ENCODE measurements at places on chromosomes 16 and 17. TPM values are rescaled to one million over a fixed set of nuclear protein-coding genes. Genes with fewer than 3 reads are reported as not detected.

GRCh38 chr17:29709866-29710519 lies 87.3 kb upstream of the CORO6 start:
- no peak for DNase-seq

GRCh38 chr16:27579087-27579980 lies 29.4 kb downstream of the KATNIP start:
- DNase-seq, result no peak

DNA sequence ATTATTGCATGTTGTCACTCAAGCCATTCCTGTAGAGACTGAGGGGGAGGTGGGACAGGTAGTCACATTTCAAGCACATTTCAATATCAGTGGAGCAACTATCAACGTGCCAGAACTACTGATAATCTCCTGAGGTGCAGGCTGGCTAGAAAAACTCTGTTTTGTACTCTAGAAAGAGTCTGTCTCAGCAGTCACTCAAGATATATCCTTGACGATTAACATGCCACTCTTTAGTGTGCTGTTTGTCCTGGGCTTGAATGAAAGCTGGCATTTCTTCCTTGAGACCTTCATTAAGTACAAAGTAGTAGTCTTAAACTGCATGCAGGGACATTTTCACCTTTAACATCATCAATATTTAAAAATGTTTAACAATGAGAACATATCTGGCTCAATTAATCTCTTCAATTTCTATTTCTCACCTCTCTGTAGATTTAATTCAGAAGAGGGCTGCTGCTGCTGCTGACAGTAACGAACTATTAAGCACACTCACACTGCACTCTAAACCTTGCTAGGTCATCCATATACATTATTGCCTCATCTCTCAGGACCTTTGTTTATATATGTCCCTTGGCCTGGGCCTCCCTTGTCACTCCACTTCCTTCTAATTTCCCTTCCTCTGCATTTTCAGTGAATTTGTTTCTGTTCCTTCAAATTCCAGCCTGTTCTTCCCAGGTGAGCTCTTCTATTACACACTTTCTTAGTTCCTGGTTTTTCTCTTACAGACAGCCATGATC lies 412.0 kb downstream of the HAPSTR1 start:
- DNase-seq, result no peak

DNA sequence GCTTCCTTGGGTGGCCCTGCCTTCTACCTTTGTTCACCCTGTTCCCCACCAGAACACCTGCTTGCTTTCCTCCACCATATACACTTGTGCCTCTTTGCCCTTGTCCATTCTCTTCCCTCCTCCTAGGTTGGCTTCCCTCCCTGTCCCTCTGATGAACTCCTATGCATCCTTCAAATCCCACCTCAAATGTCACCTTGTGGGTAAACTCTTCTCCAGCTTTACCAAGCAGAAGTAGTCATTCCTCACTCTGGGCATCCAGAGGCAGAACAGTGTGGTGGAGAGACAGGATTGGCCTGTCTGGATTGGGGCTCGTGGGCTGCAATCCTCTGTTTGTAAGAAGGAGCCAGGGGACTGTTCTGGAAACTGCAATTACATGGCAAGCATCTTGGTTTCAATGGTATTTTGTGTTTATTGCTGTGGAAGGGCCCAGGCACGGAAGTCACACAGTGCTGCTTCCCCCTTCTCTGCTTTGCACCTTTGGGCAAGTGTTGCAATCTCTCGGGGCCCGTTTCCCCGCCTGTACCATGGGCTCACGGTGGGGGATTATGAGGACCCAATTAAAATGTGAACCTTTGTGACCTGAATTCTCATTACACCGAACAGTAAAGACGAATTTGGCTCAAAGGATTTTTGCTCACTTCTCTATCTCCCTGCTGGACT lies 21.9 kb upstream of the NXPH3 start:
- DNase-seq, result no peak

- no peak for DNase-seq
Measured at GRCh38 chr16:5333991-5334390, 236.4 kb upstream of the EEF2KMT start.

DNA sequence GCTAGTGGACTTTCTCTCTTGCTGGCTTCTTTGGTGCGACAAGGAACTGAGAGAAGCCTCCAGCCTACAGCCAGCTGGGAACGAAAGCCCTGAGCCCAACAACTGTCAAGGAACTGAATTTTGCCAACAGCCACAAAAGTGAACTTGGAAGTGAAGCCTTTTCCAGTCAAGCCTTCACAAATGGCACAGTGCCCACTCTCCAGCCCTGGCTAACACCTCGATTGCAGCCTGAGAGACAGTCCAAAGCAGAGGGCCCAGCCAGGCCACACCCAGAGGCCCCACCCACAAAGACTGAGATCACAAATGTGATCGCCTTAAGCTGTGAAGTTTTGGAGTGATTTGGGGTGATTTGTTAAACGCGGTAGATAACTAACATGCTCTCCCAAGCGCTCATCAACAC lies 244.6 kb upstream of the SDK2 start:
- no peak for DNase-seq

- DNase-seq, result no peak
Measured at GRCh38 chr17:43661699-43662412, at the start of gene MEOX1. Gene MEOX1 (minus strand): TSS chr17:43661922. CDS start chr17:43661534, 388 bp downstream.

DNA sequence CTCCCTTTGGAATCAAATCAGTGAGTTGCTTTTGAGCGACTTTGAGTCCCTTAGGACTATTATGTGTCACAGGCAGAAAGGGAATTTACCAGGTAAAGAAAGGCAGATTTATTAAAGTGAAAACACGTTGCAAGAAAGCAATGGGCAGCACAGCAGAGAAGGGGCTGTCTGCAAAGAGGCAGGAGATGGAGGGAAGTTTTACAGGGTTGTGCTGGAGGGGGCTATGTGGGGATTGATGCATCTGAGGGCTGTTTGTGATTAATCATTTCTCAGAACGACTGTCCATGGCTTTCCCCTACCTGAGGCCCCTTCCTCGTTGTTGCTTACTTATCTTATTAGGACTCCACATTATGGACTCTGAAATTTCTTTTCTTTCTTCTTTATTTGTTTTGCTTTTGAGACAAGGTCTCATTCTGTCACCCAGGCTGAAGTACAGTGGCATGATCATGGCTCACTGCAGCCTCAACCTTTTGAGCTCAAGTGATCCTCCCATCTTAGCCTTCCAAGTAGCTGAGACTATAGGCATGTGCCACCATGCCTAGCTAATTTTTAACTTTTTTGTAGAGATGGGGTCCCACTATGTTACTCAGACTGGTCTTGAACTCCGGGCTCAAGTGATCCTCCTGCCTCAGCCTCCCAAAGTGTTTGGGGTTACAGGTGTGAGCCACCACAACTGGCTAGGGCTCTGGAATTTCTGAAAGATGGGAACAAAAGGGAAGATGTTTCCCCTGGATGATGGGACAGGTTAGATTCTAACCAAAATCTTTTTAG lies 5.5 kb downstream of the WWP2 start:
- no peak for DNase-seq

DNA sequence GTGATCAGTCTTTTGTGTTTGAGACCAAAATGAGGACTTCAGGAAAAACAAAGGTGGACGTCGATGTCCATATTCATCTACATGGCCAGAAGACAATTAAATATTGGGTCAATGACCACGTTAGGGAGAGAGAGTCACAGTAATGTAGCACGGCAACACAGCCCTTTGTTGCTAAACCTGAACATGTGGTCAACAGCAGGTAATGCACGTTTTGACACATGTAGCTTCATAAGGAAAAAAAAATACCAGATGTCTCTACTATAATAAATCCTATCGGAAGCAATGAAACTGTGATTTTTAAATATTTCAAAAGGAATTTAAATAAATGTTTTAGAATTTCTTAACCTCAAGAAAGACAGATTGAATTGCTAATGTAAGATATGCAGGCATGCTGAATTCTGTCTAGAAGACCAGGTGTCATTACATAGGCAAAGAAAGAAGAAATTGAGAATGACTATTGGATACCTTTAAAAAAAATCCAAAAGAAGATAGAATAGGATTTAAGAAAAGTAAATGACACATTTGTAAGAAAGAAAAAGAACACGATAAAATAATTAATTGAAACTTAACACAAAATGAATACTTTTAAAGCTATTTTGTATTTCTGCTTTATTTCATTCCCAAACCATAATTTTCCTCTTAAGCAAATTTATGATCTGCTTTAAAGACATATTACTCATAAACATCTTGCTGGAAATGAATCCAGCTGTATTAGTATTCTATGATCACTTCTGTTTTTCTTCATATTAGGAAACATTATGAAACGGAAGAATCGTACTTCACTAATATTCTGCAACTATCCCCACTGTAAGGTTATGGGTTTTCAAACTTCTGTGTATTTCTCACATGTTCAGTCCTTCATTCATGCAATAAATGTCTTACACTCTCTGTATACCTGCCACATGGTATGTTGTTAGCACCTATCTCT lies 30.1 kb downstream of the ABCA8 start:
- DNase-seq, result no peak

DNA sequence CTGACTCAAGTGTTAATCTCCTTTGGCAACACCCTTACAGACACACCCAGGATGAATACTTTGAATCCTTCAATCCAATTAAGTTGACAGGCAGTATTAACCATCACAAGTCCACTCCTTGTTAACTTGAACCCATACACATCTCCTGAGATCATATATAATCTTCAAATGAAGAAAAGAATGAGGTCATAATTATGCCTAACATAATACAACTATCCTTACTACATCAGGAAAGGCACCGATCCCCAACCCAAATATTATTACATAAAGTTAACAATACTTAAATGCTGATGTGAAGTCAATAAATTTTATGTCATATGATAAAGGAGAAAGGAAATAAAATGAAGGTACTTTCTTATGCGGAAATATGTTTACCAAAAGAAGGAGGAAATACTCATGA lies 649.9 kb downstream of the KCNJ2 start:
- DNase-seq, result no peak

DNA sequence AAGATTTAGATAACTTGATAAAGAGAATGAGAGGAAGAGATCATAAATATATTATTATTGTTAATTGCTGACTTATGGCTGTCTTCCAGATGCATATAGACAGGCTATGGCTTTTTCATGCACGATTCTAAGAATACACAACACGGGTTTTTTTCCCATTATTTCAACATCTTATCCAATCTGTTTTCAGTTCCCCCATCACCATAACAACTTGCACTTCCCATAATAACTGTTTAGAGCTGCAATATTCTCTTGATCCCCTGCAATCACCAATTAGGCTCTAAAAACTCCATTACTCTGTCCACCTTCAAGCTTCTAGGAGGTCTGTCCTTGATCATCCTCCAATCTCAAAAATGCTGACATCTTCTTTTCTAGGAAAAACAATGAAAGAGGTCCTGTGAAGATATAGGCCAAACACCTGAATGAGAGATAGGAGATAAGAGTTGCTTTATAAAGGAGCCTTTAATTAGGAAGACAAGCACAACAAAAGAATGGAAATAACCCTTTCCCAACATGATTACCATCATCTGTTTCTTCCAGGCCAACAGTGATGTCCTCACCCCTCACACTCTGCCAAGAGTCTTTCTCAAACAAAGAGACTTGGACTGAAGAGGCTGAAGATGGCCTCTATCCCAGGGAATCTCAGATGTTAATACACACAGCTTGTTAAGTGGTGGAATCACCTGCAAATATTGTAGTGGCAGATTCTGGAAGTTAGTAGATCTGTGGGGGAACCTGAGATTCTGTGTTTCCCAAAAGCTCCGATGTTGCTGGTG lies 32.2 kb upstream of the CCL2 start:
- DNase-seq, result no peak

GRCh38 chr16:20904507-20905081 lies 4.0 kb downstream of the LYRM1 start:
- no peak for DNase-seq

DNA sequence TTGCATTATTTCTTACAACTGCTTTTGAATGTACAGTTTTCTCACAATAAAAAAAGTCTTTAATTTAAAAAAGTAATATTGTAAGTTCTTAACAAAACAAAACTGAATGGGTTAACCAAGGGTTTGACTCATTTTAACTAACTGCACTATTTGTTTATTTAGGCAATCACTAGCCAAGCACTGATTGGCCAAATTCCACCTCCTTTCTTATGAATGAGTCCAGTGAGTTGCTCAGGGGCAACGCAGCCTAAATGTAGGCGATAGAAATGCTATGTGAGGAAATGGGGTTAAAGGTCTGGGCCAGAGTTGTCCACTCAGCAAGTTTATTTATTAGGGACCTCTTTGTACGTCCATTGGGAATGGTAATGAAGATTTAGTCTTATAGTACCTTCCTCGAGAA lies 89.6 kb upstream of the MAF start:
- no peak for DNase-seq

GRCh38 chr16:18958621-18959029 lies 25.1 kb upstream of the TMC7 start:
- DNase-seq, result no peak

GRCh38 chr16:56388209-56388608 lies 37.1 kb downstream of the AMFR start:
- no peak for DNase-seq

DNA sequence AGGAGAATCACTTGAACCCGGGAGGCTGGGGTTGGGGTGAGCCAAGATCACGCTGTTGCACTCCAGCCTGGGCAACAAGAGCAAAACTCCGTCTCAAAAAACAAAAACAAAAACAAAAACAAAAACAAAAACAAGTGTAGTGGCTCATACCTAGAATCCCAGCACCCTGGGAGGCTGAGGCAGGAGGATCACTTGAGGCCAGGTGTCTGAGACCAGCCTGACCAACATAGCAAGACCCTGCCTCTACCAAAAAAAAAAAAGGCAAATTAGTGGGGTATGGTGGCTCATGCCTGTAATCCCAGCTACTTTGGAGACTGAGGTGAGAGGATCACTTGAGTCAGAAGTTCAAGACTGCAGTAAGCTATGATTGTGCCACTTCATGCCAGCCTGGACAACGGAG lies 26.4 kb upstream of the HAPSTR1 start:
- no peak for DNase-seq

DNA sequence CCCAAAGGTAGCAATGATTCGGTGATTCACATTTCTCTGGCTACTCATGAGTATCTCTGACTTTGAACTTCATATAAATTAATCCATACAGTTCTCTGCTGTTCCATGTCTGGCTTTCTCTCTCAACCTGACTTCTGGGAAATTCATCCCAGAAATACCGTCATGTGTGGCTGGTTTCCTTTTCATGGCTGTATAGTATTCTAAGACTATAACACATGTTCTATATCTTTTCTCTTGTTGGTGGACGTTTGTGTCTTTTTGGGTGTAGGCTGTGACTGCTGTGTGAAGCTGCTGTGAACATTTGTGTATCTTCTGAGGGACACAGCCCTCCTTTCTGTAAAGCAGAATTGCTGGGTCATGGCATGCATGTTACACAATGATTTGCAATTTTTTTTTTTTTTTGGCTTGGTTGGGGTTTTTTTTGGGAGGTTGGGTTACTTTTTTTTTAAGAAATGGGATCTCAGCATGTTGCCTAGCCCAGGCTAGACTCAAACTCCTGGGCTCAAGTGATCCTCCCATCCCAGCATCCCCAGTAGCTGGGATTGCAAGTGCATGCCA lies 6.3 kb downstream of the TTYH2 start:
- no peak for DNase-seq

GRCh38 chr16:75247249-75247648 lies 4.2 kb downstream of the BCAR1 start:
- DNase-seq, result no peak

The ALOX12B gene
- not detected for total RNA-seq

The ZC3H7A gene
- total RNA-seq, result 52.3 TPM

The LHX1 gene
- total RNA-seq, result 8.6 TPM

The KRT17 gene
- total RNA-seq, result 1.9 TPM

The CEMP1 gene
- total RNA-seq, result not detected

Data from Panc1 (cell line).